Fibroblast of villous mesenchyme (primary cell): ENCODE measurements at places on chromosomes 3 and 15. TPM values are rescaled to one million over a fixed set of nuclear protein-coding genes. Genes with fewer than 3 reads are reported as not detected.

The GDPGP1 gene
- total RNA-seq: 5.2 and 5.6 TPM in 2 replicates

GRCh38 chr3:169662132-169662842, 1.2 kb downstream of the MECOM start:
- peak; percentile 35 for DNase-seq

- DNase-seq: no peak
Measured at GRCh38 chr3:32406486-32407408, 15.1 kb downstream of the CMTM7 start.

DNA sequence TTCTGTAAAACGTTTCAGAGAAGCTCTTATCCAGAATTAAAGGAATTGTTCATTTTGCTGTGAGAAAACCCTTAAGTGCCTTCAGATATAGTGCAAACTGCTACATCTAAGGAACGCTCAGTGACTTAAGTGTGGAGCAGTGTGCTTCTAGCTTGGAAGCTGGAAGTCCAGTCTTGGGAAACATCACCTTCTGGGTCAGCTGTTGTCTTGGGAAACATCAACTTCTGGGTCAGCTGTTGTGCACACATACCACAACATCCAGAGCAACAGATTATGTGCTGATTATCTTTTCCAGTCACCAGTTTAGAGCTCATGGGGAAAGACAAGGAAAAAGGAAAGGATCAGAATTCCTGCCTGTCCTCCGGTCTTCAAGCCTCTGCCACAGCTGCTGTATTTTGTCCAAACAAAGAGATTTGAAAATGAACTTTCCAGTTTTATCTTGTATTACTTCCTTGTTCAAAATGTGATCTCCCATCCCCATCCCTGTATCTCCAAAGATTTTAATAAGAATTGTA, 713.6 kb downstream of the NSUN3 start:
- no peak for DNase-seq

GRCh38 chr3:11407644-11408043, 135.4 kb downstream of the ATG7 start:
- DNase-seq: no peak

The GXYLT2 gene
- 15.8 and 18.1 TPM in 2 replicates for total RNA-seq

DNA sequence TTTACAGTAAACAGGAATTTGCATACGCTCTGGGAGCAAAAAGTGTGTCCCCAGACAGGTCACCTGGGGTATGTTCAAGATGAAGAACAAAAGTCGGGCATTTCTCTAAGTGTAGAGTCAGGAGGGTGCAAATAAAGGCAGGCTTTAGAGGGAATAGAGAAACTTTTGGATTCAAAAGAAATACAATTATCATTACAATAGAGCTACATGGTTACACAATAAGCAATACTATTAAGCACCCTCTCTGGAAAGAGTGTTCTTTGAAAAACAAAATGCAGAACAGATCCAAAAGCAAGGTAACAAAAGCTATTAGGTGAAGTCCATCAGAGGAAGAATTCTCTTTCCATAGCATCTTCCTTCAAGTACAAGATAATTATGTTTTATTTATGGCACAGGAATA, 679.7 kb downstream of the FHIT start:
- DNase-seq: no peak

DNA sequence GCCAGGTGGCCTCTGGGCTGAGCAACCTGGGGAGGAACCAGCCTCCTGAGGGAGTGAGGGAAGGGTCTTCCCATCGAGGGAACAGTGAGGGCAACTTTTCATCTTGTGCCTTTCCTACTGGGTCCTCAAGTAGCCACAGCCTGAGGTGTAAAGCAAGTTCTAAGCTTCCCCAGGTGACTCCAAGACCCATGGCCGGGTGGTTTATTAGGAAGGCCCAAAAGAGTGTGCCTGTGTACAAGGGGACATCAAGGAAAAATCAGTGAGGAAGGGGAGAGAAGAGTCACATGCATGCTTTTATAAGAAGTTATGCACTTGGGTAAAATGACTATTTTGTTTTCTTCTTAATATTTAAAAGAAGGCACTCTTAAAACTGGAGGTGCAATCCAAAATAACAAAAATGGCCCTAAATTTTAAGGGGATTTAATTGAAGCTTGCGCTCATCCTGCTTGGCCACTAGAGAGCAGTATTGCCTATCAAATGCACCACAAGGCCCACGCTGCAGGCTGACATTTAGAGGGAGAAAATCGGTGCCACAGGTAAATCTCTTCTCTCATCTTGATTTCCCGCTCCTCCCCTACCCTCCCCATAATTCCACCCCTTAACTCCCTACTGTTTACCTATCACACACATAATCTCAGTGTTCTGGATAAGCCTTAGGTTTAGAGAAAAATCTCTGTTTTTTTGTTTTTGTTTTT, 6.7 kb downstream of the NANOGP8 start:
- peak; percentile 77 for DNase-seq

DNA sequence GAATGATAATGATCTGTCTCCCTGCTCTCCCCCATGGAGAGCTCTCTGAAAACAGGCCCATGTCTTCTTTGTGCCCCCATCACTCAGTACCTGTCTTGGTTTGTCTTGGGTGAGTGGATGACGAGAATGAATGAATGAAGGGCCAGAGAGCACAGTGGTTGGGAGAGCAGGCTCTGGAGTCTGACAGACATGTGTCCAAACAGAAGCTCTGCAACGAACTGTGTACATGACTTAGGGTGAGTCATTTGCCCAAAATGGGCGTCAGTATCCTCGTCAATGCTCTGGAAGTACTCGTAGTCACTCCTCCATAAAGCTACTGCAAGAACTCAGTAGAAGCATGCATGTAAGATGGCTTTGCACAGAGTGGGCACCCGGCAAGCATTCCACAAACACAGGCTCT, 170.2 kb upstream of the TLE3 start:
- peak; percentile 56 for DNase-seq

The RTP1 gene
- not detected in 2 replicates for total RNA-seq

DNA sequence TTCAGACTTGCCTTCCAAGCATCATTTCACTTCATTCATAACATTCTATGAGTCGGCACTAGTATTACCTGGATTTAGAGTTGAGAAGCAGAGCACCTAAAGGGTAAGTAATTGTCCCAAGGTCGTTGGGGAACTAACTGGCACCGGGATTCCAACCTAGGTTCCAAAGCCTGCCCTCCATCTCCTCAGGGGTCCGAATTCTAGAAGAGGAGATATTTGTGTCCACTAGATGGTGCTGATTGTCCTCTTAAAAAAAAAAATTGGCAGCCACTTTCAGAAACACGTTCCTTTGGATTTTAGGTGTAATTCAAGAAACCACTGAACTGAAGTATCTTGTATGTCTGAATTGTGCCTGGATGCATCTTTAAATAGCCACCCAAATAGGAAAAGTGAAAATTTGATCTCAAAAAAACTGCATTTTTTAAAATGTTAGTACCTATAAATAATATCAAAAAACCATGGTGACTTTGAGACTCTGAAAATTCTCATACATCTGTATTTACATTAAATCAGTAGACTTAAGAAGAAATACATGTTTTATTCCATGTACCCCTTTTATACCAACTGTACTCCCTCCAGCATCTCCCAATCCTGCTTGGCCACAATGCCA, 3.9 kb upstream of the FSIP1 start:
- peak; percentile 77 for DNase-seq
